ENCODE measurements at places on chromosomes 6 and 20.
A peak's percentile ranks its signal among the peaks of the same experiment; 100 is the strongest.

DNA sequence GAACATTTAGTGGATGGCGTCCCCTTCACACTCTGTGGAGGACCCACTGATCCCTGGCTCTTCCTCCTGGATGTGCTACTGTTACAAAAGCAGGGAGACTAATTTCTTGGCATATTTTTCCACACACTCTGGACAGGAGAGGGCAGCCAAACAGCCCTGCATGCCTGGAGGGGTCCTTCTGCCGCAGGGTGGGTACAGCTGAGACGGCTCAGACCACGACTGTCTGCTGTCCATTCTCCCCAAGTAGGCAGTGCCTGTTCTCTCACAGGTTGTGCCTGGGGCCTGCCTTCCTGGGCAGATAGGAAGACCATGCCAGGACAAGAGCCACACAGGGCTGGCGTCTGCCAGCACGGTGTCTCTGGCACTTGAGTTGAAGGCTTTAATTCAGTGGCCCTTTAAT, 260.1 kb downstream of the FOXC1 start:
- DNase-seq = no peak

DNA sequence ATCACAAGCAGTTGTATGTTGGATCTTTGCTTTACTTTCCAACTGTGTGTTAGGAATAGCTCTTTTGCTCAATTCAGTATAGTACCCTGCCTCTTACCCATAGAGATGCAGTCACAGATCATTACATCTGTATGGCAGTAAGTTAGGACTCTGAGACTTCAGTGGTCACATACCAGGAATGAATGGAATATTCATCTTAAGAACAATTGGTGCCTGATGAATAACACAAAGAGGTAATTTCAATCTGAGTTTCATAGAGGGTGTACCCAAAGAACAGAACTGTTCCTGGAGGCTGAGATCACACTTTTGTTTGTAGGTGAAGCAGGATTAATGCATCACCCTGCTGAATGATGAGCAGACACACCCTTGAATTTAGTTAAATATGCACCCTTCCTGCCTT, 28.7 kb upstream of the KIF13A start:
- no peak for DNase-seq

DNA sequence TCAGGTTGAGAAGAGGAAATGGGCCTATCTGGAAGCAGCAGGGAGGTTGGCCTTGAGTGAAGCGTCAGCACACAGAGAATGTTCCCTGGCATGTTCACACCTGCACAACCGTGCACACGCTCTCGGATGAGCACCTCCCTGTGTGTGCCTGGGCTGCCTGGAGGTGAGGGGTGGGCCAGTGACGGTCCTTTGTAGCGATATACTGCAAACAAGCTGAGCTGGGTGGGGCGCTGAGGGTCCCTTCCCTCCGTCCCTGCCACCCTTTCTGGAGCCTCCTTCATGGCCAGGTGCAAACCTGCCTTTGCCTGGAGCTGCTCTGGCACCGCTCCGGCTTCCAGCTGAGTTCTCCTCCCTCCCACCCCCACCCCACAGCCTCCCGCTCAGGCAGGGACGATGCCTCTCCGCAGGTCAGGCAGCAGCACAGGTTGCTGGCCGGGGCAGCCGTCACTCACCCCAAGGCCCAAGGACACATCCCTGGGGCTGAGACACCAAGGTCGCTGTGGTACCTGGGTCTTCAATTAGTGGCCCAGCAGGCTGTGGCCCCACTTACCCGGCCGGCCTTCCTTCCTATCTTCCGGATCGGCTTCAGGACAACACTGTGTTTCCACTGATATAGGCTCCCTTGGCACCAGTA, 111.6 kb downstream of the ERMARD start:
- no peak for DNase-seq

GRCh38 chr20:4817230-4817671, 95.5 kb downstream of the PRND start:
- no peak for DNase-seq

DNA sequence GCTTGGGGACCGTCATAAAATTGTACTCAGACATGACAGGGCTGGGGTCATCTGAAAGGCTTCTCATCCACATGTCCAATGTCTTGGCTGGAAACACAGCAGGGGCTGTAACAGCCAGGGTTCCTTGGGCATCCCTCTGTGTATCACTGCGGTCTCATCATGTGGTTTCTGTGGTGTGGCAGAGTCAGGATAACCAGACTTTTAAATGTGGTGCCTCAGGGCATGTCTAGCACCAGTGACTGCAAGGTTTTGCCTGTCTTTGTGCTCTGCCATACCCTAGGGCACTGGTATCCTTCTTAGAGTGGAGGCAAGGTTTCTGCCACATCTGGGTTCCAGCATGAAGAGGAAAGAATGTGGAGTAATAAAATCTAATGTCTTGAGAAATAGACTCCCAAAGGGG, 124.2 kb downstream of the PLEKHG1 start:
- peak; percentile 66 for DNase-seq

GRCh38 chr6:4319981-4320683, 184.8 kb upstream of the ECI2 start:
- peak; percentile 21 for DNase-seq

DNA sequence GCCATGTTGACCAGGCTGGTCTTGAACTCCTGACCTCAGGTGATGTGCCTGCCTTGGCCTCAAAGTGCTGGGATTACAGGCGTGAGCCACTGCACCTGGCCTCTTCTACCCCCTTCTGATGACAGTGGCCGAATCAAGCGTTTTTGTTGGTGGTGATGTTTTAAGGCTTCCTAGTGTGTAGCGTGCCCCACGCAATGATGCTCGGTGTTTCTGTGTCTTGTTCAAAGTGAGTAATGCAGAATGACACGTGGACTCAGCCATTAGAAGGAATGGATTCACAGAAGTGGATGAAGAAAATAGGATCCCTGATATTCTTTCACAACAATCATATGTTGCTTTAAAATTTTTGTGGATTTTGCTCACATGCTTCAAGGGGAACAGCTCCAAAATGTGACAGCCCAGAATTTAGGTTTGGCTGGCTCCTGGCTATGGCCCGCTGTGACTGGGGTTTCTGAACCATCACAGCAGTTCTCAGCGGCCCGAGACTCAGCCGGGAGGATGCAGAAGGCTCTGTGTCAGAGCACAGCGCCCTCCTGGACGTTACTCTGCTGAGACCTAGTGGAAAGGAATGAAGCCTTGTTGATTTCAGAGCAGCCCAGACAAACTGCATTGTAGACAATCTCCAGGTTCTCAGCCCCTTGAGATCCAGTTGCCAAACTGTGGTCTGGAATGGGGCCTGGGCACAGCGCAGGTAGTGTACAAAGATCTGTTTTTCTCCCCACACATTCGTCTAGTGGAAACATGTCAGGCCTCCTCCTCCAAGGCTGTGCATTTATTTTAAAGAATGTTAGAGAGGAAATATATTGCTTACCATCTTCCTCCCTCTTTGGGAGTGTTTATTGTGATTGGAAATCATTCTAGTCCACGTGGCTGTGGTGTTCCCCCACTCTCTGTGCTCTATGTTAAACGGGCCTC, 57.6 kb upstream of the TIAM2 start:
- no peak for DNase-seq

GRCh38 chr20:34604980-34605788, 46.7 kb downstream of the MAP1LC3A start:
- DNase-seq = peak; percentile 93

- no peak for DNase-seq
These were observed 200.3 kb downstream of the ANKRD60 start for GRCh38 chr20:58028123-58028522.

DNA sequence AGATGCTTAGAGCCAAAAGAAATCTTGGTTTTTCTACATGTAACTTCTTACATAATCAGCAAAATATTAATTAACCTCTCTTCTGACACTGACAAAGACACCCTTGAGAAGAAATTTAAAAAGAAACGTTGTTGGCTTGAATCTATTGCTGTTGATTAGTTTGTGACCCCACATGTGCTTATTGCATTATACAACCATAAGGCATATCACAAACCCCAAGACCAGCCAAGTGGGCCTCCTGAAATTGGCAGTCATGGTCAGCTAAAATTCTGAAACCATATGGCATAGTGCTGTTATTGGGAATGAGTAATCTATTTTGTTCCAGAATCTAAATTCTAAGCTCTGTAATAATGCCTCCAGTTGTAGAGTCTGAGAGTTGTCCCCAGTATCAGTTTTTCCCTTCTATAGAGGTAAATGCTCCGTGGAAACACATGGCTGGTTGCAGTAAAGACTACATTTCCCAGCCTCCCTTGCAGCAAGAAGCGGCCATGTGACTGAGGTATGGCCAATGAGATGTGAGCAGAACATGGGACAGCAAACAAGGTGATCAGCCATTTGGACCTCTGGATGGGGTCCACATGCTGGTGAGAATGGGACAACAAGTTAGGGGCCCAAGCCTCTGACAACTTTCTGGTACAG, 42.3 kb upstream of the PTPN1 start:
- no peak for DNase-seq

GRCh38 chr6:117615750-117616390, 13.6 kb upstream of the GOPC start:
- DNase-seq = no peak

- DNase-seq = no peak
These were observed 118.7 kb downstream of the RPS12 start for GRCh38 chr6:132933090-132933489.

- no peak for DNase-seq
These were observed 151.1 kb upstream of the CST7 start for GRCh38 chr20:24797745-24798655.

DNA sequence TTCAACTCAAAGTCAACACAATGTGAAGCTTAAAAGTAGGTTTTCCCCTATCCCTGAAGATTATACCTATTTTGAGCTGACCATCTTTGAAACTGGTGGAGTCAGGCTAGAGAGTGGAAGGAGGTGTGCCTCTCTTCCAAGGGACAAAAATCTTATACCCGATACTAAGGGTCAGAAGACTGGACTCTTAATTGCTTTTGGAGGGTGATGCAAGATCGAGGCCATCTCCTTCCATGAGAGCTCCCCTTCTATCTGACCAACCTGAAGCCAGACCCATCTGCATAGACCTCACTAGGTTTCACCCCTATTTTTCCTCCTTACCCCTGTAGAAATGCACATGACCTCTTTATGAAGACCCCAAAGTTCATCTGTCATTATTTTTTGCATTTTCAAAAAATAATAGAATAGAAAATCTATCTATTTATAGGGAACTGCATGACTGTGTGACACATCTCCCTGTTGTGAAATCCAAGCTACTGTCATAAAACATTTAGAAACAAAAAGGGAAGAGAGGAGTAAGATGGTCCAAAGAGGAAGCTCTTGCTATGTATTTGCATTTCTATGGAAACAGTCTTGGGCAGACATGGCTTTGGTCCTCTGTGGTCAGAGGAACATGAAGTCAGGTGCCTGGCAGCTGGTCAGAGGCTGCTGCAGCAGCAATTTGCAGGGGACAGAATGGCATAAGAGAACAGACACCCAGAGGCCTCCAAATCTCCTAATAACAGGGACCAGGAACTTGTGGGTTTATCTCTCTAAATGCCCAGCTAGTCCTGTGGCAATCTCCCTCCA, 349.2 kb downstream of the MAFB start:
- DNase-seq = no peak

DNA sequence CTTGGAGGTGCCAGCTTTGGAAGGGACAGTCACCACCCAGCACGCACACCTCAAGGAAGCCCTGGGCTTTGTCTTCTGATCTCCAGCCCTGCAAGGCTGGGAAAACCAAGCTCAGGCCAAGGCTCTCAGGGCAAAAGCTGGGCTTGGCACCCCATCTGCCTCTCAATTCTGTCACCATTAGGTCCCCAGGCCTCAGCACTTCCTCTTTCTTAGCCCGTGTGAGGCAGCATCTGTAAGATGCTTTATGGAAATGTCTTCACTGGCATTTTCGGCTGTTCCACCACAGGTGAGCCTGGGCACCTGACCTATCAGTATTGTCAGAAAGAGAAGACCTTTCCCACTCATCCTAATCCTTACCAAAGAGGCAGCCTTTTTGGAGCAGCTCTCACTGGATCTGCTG, 24.6 kb downstream of the GMEB2 start:
- DNase-seq = no peak

- DNase-seq = no peak
These were observed 3.2 kb upstream of the ARMC12 start for GRCh38 chr6:35733633-35734032.

- DNase-seq = peak; percentile 36
These were observed 84.1 kb upstream of the SIRPA start for GRCh38 chr20:1810926-1811620.

DNA sequence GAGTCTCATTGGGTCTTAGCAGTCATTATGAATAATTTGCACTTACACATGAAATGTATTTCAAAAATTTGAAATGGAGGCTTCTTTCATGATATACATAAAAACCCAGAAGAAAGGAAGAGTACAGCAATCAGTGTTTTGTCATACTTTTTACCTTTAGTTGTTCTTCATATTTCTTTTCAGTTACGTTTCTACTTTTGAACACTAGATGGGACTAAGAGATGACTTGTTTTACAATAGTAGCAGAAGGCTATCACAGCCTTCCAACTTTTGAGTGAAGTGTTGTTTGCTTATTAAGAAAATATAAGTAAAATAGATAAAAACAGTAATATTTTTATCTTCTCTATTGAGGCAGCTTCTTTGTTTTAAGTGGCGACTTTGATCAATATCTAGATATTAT, 58.1 kb downstream of the L3MBTL3 start:
- no peak for DNase-seq

- no peak for DNase-seq
These were observed 278.2 kb upstream of the ID4 start for GRCh38 chr6:19558934-19559333.

- DNase-seq = peak; percentile 78
These were observed 21.7 kb upstream of the RANBP9 start for GRCh38 chr6:13733178-13733887.

GRCh38 chr20:39960522-39961428, 728.3 kb downstream of the MAFB start:
- no peak for DNase-seq

DNA sequence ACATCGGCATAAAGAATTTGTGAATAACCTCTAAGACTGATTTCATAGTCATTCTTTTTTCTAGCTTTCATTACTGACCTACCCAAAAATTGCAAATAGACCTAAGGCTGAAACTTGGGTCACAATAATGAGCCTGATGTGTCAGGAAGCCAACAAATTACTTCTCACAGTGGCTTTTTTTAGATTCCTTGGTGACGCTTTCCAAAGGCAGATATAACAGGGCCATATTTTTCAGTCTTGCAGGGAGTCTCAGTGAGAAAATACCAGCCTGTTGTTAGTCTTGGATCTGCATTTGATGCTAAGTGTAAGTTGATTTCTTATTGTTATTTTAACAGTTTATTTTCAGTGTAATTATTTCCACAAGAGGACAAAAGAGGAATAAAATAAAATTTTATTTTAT, 179.7 kb downstream of the KHDC1L start:
- no peak for DNase-seq

DNA sequence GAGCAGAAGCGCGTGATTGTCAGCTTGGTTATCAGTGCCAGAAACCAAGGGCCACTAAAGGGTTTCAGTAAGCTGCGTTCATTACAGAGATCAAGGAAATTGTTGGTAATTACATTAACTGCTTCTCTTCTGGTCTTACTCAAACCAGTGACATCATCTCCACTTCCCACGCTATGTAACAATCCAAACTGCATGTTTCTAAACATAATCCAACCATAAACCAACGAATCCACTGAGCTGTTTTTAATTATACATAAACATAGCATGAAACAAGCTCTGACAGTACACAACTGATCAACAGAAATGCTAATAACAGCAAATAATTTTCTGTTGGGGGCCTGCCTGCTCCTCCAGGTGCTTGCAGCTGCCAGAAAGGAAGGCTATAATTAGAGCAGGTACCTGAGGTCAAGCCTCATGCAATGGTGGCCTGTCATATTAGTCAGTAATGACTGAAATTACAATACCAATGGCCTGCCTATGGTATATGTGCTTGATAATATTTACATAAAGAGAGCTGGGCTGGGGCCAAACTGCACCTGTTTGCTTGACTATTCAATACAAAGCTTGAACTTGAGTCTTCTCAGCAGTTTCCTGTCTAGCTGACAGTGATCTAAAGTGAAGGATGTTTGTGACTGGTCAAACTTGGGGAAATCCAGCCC, 40.1 kb downstream of the ILRUN start:
- no peak for DNase-seq
